ENCODE measurements at places on chromosomes 12 and 14.

GRCh38 chr14:23629832-23630396 is 6.2 kb upstream of the DHRS2 start:
- DNase-seq = no peak
- H3K27ac ChIP-seq = no peak overlapping the region

- peaks cover 8% of the 10 kb centered on the region for H3K27me3 ChIP-seq
- H3K4me1 ChIP-seq = peaks cover 26% of the 10 kb centered on the region
- H3K4me3 ChIP-seq = no peak overlapping the region
Observed at GRCh38 chr14:62081012-62081612, 318.9 kb downstream of the SNAPC1 start.

- no peaks in the 10 kb centered on the region for H3K27me3 ChIP-seq
- H3K36me3 ChIP-seq = no peaks in the 10 kb centered on the region
- H3K4me1 ChIP-seq = peaks cover 4% of the 10 kb centered on the region
- no peak for DNase-seq
- H3K27ac ChIP-seq = no peak overlapping the region
- H3K4me3 ChIP-seq = no peak overlapping the region
Observed at GRCh38 chr12:104450700-104451099, 6.0 kb upstream of the CHST11 start.

GRCh38 chr12:75048767-75049166 is 160.9 kb downstream of the KCNC2 start:
- no peak for DNase-seq
- H3K4me1 ChIP-seq = no peaks in the 10 kb centered on the region
- H3K36me3 ChIP-seq = no peaks in the 10 kb centered on the region

DNA sequence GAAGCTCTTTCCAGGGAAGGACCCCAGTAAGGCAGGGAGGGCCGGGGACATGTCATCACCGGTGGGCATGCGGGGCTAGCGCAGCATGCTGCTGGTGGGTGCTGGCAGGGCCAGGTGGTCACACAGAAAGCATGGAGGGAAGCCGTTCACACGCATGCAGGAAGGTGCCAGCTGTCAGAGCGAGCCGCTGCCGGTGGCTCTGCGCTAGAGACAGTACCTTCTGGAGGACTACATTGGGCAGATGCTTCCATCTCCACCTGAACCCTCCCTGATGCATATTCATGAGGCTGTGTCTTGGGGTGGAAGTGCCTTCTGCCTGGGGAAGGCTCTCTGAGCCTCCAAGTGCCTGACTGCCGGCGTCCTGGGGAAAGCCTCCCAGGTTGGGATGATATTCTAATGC is 203.8 kb downstream of the CALM1 start:
- H3K4me1 ChIP-seq = no peaks in the 10 kb centered on the region
- no peak overlapping the region for H3K4me3 ChIP-seq
- H3K27ac ChIP-seq = no peak overlapping the region
- no peaks in the 10 kb centered on the region for H3K36me3 ChIP-seq
- DNase-seq = no peak
- H3K27me3 ChIP-seq = peaks cover 13% of the 10 kb centered on the region

DNA sequence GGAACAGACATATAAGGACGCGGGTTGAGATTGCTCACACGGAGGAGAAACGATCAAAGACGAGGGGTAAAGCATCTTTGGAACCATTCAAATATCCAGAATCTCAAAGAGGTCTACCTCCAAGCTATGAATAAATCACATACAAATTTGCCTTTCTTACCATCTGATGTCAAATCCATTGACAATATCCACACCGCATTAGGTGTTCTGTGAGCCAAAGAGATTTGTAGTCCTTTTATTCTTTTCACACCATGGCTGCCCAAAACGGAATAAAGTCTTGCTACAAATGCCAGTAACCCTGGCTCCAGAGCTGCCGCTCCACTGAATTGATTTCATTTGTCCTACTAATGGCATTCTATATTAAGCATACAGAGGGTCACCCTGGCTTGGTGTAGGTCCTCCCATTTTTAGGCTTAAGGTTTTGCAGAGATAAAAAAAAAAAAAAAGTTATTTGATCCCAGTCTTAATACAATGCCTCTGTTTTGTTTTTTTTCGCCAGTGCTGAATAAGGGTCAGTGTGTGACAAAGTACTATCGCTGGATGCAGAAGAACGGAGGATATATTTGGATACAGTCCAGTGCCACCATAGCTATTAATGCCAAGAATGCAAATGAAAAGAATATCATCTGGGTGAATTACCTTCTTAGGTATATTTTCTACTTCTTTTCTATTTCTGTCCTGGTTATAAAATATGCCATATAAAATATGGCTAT is 157.3 kb downstream of the EGLN3 start:
- H3K27me3 ChIP-seq = peaks cover 51% of the 10 kb centered on the region
- no peaks in the 10 kb centered on the region for H3K36me3 ChIP-seq
- H3K27ac ChIP-seq = no peak overlapping the region
- peaks cover 20% of the 10 kb centered on the region for H3K4me1 ChIP-seq

DNA sequence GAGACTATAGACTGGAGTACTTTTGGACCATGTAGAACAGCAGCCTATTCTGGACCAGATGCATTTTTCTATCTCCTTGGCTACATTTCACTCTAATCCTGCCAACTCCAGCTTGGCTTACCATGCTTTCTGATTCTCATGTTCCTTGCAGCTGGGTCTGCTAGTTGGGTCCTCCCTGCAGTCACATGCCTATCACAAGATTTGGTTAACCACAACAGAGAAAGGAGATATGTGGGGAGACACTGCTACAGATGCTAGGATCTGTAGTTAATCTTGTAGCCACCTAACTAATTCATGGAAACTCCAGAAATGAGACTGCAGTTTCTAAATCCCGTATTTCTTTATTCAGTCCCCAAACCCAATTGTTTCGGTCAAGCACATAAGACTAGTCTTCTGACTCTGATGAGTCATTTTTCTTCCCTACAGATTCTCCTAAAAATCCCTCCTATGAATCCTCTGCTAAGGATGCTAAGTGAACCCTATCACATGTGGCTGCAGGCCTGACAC is 410.6 kb downstream of the DAD1 start:
- H3K4me1 ChIP-seq = peaks cover 12% of the 10 kb centered on the region
- H3K4me3 ChIP-seq = peak overlapping the region; percentile 70
- H3K27me3 ChIP-seq = no peaks in the 10 kb centered on the region
- H3K27ac ChIP-seq = no peak overlapping the region
- H3K36me3 ChIP-seq = no peaks in the 10 kb centered on the region

GRCh38 chr12:96472384-96472783 is 17.0 kb upstream of the CFAP54 start:
- DNase-seq = no peak
- no peaks in the 10 kb centered on the region for H3K27me3 ChIP-seq
- H3K4me3 ChIP-seq = no peak overlapping the region
- peaks cover 4% of the 10 kb centered on the region for H3K4me1 ChIP-seq

- H3K4me3 ChIP-seq = no peak overlapping the region
- H3K27ac ChIP-seq = no peak overlapping the region
- H3K36me3 ChIP-seq = no peaks in the 10 kb centered on the region
Observed at GRCh38 chr12:80472911-80473500, 29.0 kb downstream of the PTPRQ start.

- DNase-seq = no peak
- no peak overlapping the region for H3K4me3 ChIP-seq
- peaks cover 10% of the 10 kb centered on the region for H3K36me3 ChIP-seq
- no peak overlapping the region for H3K27ac ChIP-seq
- no peaks in the 10 kb centered on the region for H3K27me3 ChIP-seq
Observed at GRCh38 chr12:128801879-128802391, 21.8 kb downstream of the SLC15A4 start.

DNA sequence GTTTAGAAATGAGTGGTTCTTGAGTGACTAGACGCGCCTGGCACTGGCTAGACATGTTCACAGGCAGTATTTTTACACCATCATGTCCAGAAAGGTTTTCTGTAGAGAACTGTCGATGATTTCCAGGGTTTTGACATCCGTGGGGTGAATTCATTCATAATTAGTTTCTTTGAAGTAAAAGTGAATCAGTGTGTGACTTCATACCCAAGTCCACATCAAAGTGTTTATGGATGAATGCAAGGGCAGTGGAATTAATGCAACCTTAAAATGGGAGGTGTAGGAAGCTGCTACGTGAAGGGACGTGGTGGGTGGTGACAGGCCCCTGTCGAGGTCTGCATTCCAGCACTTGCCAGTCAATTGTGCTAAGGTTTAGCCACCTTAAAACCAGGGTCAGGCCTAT is 38.4 kb upstream of the ELK3 start:
- H3K36me3 ChIP-seq = no peaks in the 10 kb centered on the region
- no peaks in the 10 kb centered on the region for H3K27me3 ChIP-seq
- no peak for DNase-seq
- no peak overlapping the region for H3K27ac ChIP-seq
- H3K4me3 ChIP-seq = no peak overlapping the region

DNA sequence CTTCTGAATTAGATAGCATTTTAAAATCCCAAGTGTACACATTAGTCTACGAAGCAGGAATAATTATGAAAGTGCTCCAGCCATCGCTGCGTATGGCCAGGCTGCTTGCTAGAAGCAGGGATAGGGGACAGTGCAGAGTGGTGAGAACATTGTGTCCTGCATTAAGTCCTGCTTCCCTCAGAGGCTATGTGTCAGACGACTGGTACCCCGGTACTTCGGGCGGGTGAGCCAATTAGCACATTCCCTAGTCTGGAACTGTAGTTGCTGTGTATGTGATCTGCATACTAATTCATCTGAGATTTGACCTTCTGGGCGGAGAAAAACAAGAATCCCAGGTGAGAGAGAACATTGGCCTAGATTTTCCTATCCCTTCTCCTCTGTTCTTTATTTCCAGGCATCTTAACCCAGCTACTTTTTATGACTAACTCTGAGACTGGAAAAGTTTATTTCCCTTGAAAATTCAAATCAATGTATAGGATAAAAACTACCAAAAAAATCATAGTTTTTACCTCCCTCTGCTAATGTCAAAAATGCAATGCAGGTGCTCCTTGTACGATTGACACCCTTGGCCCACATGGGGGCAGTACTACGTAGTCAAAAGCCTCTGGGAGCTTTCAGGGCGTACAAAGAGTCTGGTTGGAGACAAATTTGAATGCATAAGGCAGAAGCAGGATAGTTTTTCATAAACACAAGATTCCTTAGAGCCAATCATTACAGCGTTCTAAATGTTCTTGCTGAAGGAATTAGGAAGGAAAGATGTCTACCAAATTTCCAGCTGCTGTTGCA is 764.3 kb downstream of the NOVA1 start:
- H3K36me3 ChIP-seq = no peaks in the 10 kb centered on the region
- H3K27ac ChIP-seq = no peak overlapping the region
- H3K27me3 ChIP-seq = no peaks in the 10 kb centered on the region

- peak overlapping the region; percentile 86 for H3K4me3 ChIP-seq
- DNase-seq = peak; percentile 28
- peaks cover 66% of the 10 kb centered on the region for H3K4me1 ChIP-seq
- no peaks in the 10 kb centered on the region for H3K27me3 ChIP-seq
Observed at GRCh38 chr14:64502887-64503433, 678 bp downstream of the ZBTB25 start.

- no peaks in the 10 kb centered on the region for H3K36me3 ChIP-seq
- no peak for DNase-seq
- no peak overlapping the region for H3K4me3 ChIP-seq
- H3K27me3 ChIP-seq = peaks cover 13% of the 10 kb centered on the region
- H3K4me1 ChIP-seq = peaks cover 26% of the 10 kb centered on the region
Observed at GRCh38 chr12:75712223-75712622, 200.8 kb upstream of the KRR1 start.

- H3K4me1 ChIP-seq = no peaks in the 10 kb centered on the region
- H3K36me3 ChIP-seq = peaks cover 12% of the 10 kb centered on the region
- H3K4me3 ChIP-seq = no peak overlapping the region
- H3K27me3 ChIP-seq = no peaks in the 10 kb centered on the region
Observed at GRCh38 chr14:61388173-61388975, 67.0 kb downstream of the PRKCH start.

DNA sequence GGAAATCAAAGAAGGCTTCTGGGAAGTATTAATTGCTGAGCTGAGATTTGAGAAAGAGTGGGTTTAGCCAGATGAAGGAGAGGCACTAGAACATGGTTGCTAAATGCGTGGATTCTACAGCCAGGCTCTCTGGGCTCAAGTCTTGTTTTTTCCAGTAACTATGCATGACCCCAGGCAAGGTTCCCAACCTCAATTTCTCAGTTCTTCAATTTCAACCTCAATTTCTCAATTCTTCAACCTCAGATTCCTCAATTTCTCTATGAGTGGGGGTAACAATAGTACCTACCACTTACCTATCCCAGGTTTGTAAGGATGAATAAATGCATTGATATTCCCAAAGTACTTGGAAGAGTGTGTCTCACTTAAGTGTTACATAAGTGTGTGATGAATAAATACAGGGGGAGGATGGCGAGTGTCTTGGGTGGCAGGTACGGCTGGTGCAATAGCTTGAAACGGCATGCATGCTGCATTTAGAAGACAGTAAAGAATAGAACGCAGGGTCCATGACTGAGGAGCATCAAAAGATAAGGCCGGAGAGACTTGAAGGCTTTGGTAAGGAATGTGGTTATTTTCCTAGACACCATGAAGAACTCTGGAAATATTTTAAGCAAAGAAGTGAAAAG is 149.1 kb upstream of the ATP2B1 start:
- H3K27ac ChIP-seq = no peak overlapping the region
- no peaks in the 10 kb centered on the region for H3K36me3 ChIP-seq
- DNase-seq = no peak
- H3K27me3 ChIP-seq = no peaks in the 10 kb centered on the region

- no peaks in the 10 kb centered on the region for H3K36me3 ChIP-seq
Observed at GRCh38 chr12:29655861-29656260, 127.9 kb downstream of the TMTC1 start.

- no peak overlapping the region for H3K4me3 ChIP-seq
- H3K27ac ChIP-seq = no peak overlapping the region
- no peak for DNase-seq
- H3K36me3 ChIP-seq = no peaks in the 10 kb centered on the region
- no peaks in the 10 kb centered on the region for H3K4me1 ChIP-seq
- H3K27me3 ChIP-seq = peaks cover 26% of the 10 kb centered on the region
Observed at GRCh38 chr12:93050026-93050747, 121.1 kb upstream of the EEA1 start.

DNA sequence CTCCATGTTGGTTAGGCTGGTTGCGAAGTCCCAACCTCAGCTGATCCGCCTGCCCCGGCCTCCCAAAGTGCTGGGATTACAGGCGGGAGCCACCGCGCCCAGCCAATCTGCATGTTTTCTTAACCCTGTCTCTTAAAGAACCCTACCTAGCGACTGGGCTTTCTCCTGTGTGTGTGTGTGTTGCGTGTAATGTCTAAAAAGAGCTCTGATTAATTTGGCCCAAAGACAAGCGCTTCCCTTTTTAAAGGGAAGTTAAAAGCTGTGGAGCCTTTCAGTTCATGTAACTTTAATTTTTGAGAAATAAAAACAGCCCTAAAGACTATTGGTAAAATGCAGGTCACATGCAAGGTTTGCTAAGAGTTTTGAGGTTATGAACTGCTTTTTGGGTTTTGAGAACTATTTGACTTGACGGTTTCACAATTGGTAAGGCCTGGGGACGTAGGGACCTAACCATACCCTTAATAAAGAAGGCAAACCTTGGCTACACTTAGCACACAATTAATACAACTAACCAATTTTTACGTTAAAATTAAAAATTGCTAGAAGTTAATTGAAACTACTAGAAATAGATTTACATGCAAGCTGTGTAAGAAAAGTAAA is 103.2 kb downstream of the KCNMB4 start:
- H3K36me3 ChIP-seq = no peaks in the 10 kb centered on the region
- peaks cover 6% of the 10 kb centered on the region for H3K27me3 ChIP-seq
- no peaks in the 10 kb centered on the region for H3K4me1 ChIP-seq
- no peak overlapping the region for H3K27ac ChIP-seq
- no peak for DNase-seq
- no peak overlapping the region for H3K4me3 ChIP-seq

GRCh38 chr14:65296876-65297275 is 115.7 kb upstream of the FUT8 start:
- H3K27me3 ChIP-seq = no peaks in the 10 kb centered on the region
- H3K4me1 ChIP-seq = peaks cover 56% of the 10 kb centered on the region
- peak overlapping the region; percentile 5 for H3K27ac ChIP-seq
- DNase-seq = no peak
- peak overlapping the region; percentile 1 for H3K4me3 ChIP-seq

Data from activated T-cell treated with anti-CD3 and anti-CD28 coated beads, Interleukin-2, amount 50 U/mL, for 72 hours (primary cell).